ENCODE measurements at places on chromosomes 7 and 10.

GRCh38 chr7:5497295-5498103, 73.9 kb upstream of the TNRC18 start:
- DNase-seq: no peak

- no peak for DNase-seq
These were observed 1249.1 kb downstream of the TYW1 start for GRCh38 chr7:68245688-68246087.

DNA sequence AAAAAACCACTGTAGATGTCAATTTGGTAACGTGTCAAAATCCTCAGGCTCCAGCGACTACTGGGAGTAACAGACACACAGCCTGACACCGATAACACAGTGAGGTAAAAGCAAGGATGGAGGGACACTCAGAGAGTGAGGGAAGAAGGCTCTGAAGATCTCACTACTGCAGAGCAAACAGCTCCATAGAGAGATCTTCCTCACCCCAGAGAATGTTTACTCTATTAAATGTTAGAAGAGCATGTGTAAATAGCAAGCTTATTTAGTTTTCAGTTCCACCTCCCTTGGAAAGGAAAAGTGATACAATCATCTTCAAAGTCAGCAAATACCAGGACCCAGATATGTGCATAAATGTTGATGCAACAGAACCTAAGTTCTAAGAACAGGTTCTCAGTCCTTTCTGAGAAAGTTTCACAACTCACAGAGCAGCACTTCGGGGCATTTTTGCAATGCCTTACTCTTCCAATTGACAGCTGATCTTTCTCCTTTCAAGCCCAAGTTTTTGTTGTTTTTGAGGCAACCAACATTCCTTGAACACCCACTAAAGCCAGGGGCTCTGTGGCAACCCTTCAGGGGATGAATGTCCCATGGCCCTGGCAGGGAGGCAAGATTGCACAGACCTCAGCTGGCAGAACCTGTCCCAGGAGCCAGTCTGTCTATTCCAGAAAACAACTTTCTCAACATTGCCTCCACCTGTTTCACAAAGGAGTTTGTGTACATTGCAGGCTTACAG, 177.4 kb downstream of the SFMBT2 start:
- no peak for DNase-seq

- DNase-seq: no peak
These were observed 4.7 kb downstream of the IDI2 start for GRCh38 chr10:1020958-1021357.

GRCh38 chr7:127391591-127392181, 822 bp downstream of the ZNF800 start:
- DNase-seq: peak; percentile 38

GRCh38 chr10:9230625-9231024, 1176.1 kb downstream of the GATA3 start:
- DNase-seq: no peak

DNA sequence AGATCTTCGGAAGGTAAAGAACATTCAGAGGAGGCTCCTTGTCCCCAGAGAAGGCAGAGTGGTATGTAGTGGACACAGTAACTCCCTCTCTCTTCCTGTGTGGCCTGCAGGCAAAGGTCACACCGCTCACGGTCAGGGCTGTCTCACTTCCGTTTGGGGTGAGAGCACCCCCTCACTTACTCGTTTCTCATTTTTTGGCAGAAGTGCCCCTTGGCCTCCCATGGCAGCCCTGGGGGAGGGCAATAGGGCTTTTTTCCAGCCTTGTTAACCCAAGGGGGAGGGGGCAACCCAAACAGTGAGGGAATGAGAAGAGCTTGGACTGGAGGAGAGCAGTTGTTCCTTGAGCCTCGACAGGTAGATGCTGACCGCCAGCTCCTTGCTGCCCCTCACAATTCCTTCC, 31.8 kb upstream of the SRGN start:
- DNase-seq: no peak

DNA sequence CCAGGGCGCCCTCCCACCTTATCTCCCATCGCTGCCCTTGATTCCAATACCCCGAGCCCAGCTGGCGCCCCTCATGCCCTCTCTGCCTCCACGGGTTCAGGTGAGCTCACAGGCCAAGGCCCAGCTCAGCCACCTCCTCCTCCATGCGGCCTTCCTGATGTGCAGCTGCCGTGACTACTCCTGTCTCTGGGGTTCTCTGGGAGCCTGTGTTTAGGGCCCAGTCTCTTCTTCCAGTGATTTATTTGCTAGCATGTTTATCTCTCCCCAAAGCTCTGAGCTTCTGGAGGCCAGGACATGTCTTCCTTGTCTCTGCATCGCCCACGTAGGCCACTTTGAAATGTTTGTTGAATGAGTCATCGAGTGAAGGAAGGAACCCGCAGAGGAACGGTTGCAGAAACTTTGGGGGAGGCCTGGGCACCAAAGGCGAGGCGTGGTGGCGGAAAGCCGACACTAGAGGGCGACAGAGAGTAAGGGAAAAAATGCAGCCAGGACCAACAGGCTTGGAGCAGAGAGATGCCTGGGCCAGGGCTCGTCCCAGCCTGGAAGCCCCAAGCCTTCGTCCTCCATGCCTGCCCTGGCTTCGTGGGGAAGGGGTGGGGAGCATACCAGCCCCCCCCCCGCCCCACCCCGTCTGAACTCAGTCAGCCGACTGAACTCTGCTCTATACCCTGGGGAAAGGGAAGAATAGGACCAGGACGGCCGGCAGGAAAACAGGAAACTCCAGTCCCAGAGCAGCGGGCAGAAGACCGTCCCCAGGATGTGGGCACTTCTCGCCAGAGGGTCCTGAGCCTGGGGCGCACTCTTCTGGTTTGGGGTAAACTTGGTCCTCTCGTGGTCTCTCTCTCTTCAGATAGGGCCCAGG, 10.9 kb upstream of the HSPB1 start:
- DNase-seq: peak; percentile 98

DNA sequence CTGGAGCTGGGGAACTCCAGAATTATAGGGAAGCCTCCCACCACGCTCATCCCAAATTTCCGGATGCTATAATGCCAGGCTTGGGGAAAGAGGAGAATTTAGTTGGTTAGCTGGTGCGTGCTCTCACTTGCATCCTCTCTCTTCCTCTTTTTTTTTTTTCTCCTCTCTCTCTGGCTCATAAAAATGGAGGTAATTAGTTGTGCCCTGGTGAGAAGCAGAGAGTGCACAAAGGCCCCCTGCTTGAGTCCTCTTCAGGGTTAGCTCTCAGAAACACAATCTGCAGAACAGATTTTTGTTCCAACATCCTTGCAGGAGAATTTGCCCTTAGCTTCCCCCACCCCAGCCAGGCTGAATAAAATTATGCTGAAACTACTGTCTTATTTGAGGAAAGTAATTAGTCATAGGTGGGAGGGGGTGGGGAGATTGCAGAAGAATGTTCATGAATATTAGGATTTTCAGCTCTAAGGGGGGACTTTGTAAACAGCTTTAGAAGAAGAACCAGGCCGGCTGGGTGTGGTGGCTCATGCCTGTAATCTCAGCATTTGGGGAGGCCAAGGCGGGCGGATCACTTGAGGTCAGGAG, 7.6 kb downstream of the SERPINE1 start:
- no peak for DNase-seq

DNA sequence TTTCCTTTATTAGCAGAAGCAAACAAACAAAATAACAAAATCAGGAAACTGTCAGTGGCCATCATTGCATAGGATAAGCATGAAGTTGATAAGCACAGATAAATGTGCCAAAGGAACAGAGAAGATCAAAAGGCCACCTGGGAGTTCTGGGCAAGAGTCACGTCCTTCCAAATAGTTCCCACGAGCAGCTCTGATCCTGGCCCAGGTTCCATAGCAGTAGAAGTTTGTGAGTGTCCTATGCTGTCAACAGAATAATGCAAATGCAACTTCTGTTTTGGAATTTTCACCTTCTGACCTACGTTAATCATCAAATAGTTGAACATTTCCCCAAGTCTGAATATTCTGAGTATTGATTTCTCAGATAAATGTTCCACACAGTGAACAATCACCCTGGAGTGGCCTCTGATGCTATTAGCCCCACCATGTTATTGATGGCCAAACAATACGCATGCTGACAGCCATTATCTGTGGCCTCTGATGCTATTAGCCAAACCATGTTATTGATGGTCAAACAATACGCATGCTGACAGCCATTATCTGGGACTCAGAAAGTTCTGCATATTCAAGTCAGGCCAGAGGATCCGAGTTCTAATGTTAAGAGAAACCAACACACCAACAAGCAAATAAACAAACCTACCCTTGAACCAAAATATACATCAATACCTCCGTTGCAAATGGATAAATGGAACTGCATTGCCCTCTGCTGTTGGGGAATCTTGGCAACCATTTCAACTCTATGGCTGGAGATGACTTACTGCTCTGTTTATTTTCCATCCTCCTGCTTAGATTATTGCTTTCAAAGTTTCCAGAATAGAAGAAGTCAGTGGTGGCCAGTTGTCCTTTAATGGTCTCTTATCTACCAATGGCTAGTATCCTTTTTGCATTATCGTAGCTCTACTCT, 63.3 kb downstream of the MRC1 start:
- no peak for DNase-seq

- DNase-seq: no peak
These were observed 31.6 kb upstream of the ANK3 start for GRCh38 chr10:60420991-60421894.
